Astrocyte (in vitro differentiated cells and primary cell): ENCODE measurements at places on chromosomes 6 and 20. TPM values are rescaled to one million over a fixed set of nuclear protein-coding genes. Genes with fewer than 3 reads are reported as not detected.

The TTK gene
- total RNA-seq: 3.3 and 4.9 TPM in 2 replicates

The PLG gene
- total RNA-seq: 0.16 TPM in 1 of 2 replicates, not detected in the other

The TTBK1 gene
- total RNA-seq: 0.14 TPM in 1 of 2 replicates, not detected in the other

The LGSN gene
- total RNA-seq: 0.25 and 0.36 TPM in 2 replicates

The STMND1 gene
- total RNA-seq: 0.16 TPM in 1 of 2 replicates, not detected in the other

The SLX4IP gene
- total RNA-seq: 4.7 and 5.3 TPM in 2 replicates

The SLC17A2 gene
- not detected in 2 replicates for total RNA-seq

The BFSP1 gene
- 3.7 and 4.2 TPM in 2 replicates for total RNA-seq

The ERVFRD-1 gene
- not detected in 2 replicates for total RNA-seq

The SLCO4A1 gene
- total RNA-seq: 0.43 TPM in 1 of 2 replicates, not detected in the other

The ECT2L gene
- total RNA-seq: not detected in 2 replicates

The LRRC1 gene
- 11.8 and 14.3 TPM in 2 replicates for total RNA-seq

The HDDC2 gene
- 53.5 and 59.5 TPM in 2 replicates for total RNA-seq

The CNR1 gene
- total RNA-seq: 0.84 and 1.00 TPM in 2 replicates

The PRSS35 gene
- total RNA-seq: 3.7 and 3.9 TPM in 2 replicates

The LTB gene
- 0.26 and 0.52 TPM in 2 replicates for total RNA-seq

The SOX4 gene
- total RNA-seq: 94.9 and 108 TPM in 2 replicates

The TDRD6 gene
- 0.02 TPM in 1 of 2 replicates, not detected in the other for total RNA-seq

The BLCAP gene
- total RNA-seq: 96.5 and 111 TPM in 2 replicates

The C6orf52 gene
- 2.3 and 2.9 TPM in 2 replicates for total RNA-seq

The RRAGD gene
- total RNA-seq: 3.8 and 5.2 TPM in 2 replicates

The TRIM39 gene
- total RNA-seq: 18.3 and 20.7 TPM in 2 replicates

The TRIM15 gene
- not detected in 2 replicates for total RNA-seq

The ADGB gene
- total RNA-seq: not detected in 2 replicates

The TAAR8 gene
- not detected in 2 replicates for total RNA-seq

The PLA2G7 gene
- 0.43 and 0.48 TPM in 2 replicates for total RNA-seq

The SCRT2 gene
- total RNA-seq: not detected in 2 replicates

The IMPG1 gene
- total RNA-seq: not detected in 2 replicates

The CGA gene
- total RNA-seq: 1.5 and 2.0 TPM in 2 replicates

The CST4 gene
- not detected in 2 replicates for total RNA-seq

The GABRR2 gene
- total RNA-seq: 0.34 and 0.61 TPM in 2 replicates

The ZNF311 gene
- 1.2 and 1.7 TPM in 2 replicates for total RNA-seq

The OR2H2 gene
- not detected in 2 replicates for total RNA-seq

The SPINT3 gene
- not detected in 2 replicates for total RNA-seq

The EMILIN3 gene
- total RNA-seq: 0.20 TPM in 1 of 2 replicates, not detected in the other

The COL21A1 gene
- total RNA-seq: 0.53 and 0.57 TPM in 2 replicates

The PACRG gene
- 0.72 TPM in 1 of 2 replicates, not detected in the other for total RNA-seq

The DEFB128 gene
- not detected in 2 replicates for total RNA-seq

The FERMT1 gene
- total RNA-seq: 8.4 and 10.9 TPM in 2 replicates

The SPATA2 gene
- 7.2 and 7.3 TPM in 2 replicates for total RNA-seq

The TBXT gene
- total RNA-seq: not detected in 2 replicates

The PTGIS gene
- 1.9 and 3.1 TPM in 2 replicates for total RNA-seq

The PXT1 gene
- total RNA-seq: 0.09 and 0.14 TPM in 2 replicates

The SKIC2 gene
- 75.3 and 79.1 TPM in 2 replicates for total RNA-seq

The RNF144B gene
- 3.6 and 7.2 TPM in 2 replicates for total RNA-seq

The ZSCAN12 gene
- total RNA-seq: 5.0 and 6.3 TPM in 2 replicates

The PEDS1 gene
- total RNA-seq: 41.6 and 44.1 TPM in 2 replicates

The AIF1 gene
- total RNA-seq: not detected in 2 replicates

The GABRR1 gene
- total RNA-seq: not detected in 2 replicates

The RUNX2 gene
- total RNA-seq: 26.1 and 32.6 TPM in 2 replicates

The PBOV1 gene
- total RNA-seq: not detected in 2 replicates

The GJA10 gene
- total RNA-seq: not detected in 2 replicates

The LY6G6C gene
- 0.41 and 0.66 TPM in 2 replicates for total RNA-seq
